ENCODE measurements at places on chromosomes 6 and 20. TPM values are rescaled to one million over a fixed set of nuclear protein-coding genes. Genes with fewer than 3 reads are reported as not detected.

The MUC21 gene
- not detected for total RNA-seq

The LTV1 gene
- 35.7 TPM for total RNA-seq

The SLC24A3 gene
- total RNA-seq: not detected

The BMP5 gene
- not detected for total RNA-seq

The BIRC7 gene
- total RNA-seq: not detected

The DLL1 gene
- total RNA-seq: 1.2 TPM

The SMOC2 gene
- not detected for total RNA-seq

The FOXF2 gene
- total RNA-seq: not detected

The EDN1 gene
- not detected for total RNA-seq

The NFKBIE gene
- total RNA-seq: 37.7 TPM

- DNase-seq: no peak
Observed at GRCh38 chr6:145878591-145879295, 64.1 kb upstream of the FBXO30 start.

GRCh38 chr6:113488061-113488460 lies 369.1 kb upstream of the MARCKS start:
- no peak for DNase-seq

DNA sequence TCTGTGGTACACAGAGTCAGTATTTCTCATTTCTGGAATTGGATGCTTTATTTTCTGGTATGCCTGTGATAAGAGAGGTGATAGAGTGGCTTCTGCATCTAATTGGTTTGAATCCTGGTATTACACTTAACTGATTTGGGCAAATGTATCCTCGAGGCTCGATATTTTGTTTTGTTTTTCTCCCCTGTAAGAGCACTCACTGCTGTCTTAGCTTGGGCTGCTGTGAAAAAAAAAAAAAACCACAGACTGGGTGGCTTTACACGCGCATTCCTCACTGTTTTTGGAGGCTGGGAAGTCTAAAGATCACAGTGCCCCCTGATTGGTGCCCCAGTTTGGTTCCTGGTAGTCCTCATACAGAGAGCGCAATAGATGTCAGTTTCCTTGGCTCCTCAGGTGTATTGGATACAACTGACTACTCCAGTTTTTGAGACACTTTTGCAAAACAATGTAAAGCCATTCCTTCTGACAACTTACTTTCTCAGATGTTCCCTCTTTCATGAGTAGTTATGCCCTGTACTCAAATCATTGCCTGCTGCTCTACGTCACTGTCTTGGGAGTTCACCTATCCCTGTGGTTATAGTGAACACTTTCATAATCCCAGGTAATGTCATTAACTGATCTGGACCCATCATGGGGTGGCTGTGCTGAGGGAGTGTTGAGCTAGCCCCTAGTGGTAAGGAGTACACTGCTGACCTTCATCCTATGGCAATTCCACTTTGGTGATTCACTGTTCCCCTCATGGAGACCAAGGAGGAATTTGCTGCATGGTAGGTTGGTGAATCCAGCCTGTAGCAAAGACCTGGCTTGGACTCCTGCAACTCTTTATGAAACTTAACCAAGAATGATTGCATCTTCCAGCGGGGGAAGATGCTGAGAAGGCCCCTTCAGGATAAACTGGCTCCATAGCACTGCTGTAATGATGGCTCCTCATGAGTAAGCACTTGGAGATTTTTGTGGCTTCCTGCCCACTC lies 3.5 kb upstream of the ACAT2 start:
- no peak for DNase-seq

GRCh38 chr6:33762713-33763112 lies 16.0 kb upstream of the IP6K3 start:
- no peak for DNase-seq

DNA sequence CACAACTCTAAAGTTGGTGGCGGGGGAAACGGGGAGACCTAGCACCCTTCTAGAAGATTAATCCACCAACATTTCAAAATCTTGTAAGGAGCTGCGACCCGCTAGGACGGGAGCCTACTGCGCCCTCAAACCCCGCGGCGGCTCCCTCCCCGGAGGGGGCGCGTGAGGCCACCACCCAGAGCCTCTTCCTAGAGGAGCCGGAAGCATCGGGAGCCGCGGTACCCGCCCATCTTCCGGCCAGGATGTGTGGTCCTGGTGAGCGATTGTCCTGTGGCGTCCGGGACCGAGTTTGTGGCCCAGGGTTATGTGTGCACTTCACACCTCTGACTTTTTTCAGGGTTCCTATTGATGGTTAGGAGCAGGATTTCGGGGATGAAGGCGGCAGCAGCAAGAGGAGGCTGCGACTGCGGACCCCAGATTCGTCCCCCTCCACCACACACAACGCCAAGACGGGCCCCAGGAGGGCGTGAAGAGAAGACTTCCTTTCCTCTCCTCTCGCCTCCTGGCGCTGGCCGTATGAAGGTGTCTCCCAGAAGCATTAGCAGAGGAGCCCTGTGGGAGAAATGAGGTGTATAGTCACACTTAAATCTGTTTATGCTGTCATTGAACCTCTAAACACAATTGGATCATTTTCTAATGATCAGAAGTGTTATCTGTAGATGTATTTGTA lies 10.7 kb downstream of the ZNF165 start:
- DNase-seq: no peak

GRCh38 chr6:147212622-147213021 lies 8.4 kb downstream of the STXBP5 start:
- no peak for DNase-seq

GRCh38 chr20:653590-654416 lies 803 bp upstream of the SRXN1 start:
- DNase-seq: no peak

- peak; percentile 40 for DNase-seq
Observed at GRCh38 chr20:6828794-6829423, 61.4 kb downstream of the BMP2 start.

GRCh38 chr6:34508425-34508824 lies 42.5 kb downstream of the PACSIN1 start:
- DNase-seq: no peak

DNA sequence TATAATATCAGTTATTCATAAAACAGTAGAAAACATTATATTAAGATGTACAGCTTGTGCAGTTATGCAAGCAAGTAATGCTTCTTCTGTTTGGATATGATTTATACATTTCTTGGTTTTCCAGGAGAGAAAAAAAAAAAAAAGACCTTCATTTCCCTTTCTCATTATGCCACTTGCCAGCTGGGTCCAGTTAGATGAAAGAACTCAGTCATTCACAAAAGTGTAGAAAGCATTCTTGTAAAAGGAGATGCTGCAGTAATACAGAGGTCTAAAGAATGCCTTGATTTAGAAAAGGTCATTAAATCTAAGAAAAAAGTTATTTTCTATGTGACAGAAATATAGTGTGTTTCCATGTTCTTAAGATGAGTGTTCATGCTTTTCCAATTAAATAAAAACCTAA lies 7.4 kb downstream of the PDE7B start:
- no peak for DNase-seq

- DNase-seq: no peak
Observed at GRCh38 chr6:158680481-158680880, 30.6 kb downstream of the SYTL3 start.

- no peak for DNase-seq
Observed at GRCh38 chr6:124947971-124948451, 14.2 kb upstream of the RNF217 start.

- no peak for DNase-seq
Observed at GRCh38 chr6:24959319-24959718, 23.6 kb upstream of the RIPOR2 start.

DNA sequence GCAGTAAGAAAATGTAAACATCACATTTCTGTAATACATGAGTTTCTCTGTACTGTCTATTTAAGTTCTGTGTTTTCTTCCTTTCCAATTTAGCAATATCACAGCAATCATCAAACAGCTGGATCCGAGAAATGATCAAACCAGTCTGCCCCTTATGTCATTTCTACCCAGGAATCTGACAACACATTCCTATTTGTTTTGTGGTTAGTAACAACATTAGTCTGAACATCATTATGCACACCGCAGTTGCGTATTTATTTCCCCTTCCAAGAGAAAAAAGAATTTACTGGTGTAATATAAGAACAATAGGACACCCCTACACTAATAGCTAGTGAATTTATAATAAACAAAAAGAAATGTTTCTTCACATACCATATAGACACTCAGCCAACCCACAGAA lies 179.5 kb downstream of the BTBD9 start:
- no peak for DNase-seq

GRCh38 chr6:138909511-138909910 lies 78.5 kb downstream of the REPS1 start:
- no peak for DNase-seq

- no peak for DNase-seq
Observed at GRCh38 chr6:17130786-17131185, 28.9 kb downstream of the STMND1 start.

GRCh38 chr6:24949020-24949569 lies 13.3 kb upstream of the RIPOR2 start:
- DNase-seq: peak; percentile 86

GRCh38 chr6:51932956-51933355 lies 154.5 kb downstream of the PKHD1 start:
- DNase-seq: no peak

GRCh38 chr6:35596448-35597442 lies 84.0 kb upstream of the TULP1 start:
- DNase-seq: no peak

- DNase-seq: no peak
Observed at GRCh38 chr20:36084356-36084755, 70.2 kb upstream of the EPB41L1 start.

DNA sequence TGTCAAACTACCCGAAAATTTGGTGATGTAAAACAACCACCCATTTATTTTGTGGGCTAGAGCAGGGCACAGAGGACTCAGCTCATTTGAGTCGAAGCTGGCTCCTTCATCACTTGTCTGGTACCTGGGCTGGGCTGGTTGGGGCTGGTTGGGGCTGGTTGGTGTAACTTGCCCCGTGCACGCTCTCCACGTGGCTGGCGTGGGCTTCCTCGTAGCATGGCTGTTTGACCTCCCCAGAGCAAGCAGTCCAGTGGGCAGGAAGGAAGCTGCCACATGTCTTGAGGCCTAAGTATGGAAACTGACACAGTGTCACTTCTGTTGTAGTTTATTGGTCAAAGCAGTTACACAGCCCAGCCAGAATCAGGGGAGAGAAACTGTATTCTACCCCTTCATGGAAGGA lies 27.1 kb downstream of the BCAS4 start:
- peak; percentile 67 for DNase-seq
